ENCODE measurements at places on chromosomes 1 and 21.

GRCh38 chr1:15575549-15576150, 9.2 kb downstream of the AGMAT start:
- no peak for DNase-seq

DNA sequence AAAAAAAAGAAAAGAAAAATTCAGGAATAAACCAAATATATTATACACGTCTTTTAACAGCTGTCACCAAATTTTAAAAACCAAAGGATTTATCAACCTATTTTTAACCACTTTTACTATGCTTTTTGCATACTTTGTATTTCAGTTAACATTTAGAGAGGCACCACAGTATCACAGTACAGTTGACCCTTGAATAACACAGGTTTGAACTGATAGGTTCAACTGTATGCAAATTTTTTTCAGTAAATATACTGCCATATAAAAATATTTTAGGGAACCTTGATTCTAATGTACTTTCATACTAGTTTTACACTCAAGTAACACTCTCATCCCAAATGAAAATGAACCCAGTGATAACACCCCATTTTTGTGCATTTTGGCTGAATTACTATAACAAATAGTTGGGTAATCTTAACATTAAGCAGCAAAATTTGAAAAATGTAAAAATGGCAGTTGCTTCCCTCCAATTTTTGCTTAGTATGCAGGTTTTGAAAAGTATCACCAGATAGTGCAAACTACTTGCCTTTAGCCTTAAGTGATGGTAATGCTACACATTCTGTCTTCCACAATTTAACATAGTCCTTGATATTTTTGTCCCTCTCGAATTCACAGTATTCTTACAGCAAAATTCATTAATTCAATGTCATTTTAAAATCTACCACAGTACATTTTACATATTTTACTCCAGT, 10.8 kb upstream of the ADCY10 start:
- DNase-seq, result no peak

DNA sequence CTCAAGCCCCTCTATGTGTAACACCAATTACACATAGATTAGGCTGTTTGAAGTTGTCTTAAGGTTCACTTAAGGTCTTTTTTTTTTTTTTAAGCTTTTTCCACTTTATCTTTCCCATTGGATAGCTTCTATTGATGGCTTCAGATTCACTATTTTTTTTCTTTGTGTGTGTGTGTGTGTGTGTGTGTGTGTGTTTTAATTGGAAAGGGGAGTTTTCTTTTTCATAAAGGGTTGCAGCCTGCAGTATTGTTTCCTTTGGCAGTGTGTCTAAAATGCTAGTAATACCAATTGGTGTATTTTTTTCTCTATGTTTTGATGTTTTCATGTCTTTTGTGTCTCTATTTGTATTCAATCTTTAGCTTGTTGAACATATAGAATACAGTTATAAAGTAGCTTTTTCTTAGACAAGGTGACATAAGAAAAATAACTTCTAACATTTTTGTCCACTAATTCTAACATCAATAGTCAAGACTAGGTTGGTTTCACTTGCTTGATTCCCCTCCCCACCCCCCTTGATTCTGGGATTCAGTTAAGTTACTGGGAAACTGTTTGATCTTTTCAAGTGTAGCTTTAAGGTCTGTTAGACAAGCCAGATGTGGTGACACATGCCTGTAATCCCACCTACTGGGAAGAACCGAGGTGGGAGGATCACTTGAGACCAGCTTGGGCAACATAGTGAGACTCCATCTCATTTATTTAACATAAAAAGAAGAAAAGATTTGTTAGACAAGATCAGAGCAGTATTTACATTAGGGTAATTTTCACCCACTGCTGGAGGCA, 21.4 kb downstream of the PRRC2C start:
- no peak for DNase-seq

- DNase-seq, result no peak
These were observed 38.5 kb upstream of the ZBTB40 start for GRCh38 chr1:22412932-22413727.

DNA sequence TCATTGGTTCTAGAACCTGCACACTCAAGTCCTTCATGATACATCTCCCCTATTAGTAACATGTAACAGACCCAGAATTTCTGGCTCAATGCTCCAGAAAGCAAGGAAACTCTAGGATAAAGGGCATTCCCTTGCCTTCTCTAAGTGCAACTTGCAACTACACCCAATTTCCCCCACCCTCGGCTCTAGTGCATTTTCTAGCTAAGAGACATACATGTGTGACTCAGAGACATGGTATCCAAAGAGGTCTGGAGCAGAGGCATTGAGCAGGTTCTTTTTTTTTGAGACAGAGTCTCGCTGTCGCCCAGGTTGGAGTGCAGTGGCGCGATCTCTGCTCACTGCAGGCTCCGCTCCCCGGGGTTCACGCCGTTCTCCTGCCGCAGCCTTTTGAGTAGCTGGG, 132.9 kb downstream of the ZC3H11B start:
- DNase-seq, result no peak

DNA sequence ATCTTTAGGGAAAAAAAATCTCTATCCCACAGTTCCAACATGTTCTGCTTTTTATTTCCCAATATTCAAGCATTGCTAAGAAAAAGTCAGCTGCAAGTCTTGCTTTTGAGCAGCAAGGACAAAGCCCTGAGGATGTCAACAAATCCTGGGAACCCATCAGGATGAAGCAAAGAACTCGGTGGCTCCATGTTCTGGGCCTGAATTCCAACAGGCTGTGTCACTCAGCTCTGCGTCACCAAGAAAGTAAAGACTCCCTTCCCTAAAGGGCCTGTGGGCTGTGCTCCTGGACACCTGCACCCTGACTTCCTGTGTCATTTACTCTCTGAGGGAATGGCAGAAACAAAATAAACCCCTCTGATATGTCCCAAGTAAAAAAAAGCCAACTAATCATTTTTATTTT, 95.5 kb downstream of the TIAM1 start:
- DNase-seq, result no peak

- DNase-seq, result no peak
These were observed 8.9 kb upstream of the KCNE1 start for GRCh38 chr21:34520764-34521508.

DNA sequence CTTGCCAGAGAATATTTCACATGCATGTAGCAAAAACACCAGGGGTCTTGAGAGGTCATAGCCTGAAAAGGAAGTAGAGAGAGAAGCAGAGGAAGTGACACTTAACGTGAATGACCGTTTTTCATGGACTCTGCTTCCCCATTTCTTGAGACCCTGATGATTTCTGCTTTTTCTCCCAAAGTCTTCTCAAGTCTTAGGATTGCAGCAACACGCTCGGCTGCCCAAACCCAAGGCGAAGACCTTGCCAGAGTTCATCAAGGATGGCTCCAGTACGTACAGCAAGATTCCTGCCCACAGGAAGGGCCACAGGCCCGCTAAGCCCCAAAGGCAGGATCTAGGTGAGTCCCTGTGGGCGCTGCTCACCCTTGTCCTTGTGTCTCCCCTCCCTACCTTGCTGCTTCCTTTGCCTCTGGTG, 12.8 kb downstream of the THEMIS2 start:
- no peak for DNase-seq

DNA sequence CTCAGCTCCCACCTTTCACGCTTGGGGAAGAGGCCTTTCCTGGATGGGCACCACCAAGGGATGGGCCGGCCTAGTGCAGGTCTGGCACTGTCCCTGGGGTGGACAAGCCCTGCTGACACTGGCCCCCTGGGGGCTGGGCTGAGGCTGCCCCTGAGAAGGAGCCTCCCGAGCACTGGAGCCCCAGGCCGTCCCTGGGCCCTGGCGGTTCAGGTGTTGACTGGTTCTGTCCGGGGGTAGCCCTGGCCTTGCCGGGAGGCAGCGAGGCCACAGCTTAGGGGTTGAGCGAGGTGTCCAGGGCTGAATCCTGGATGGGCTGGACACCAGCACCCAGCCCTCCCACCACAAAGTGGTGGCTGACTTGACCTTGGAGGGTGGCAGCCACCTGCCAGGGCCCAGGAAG, 49.7 kb upstream of the ACTRT2 start:
- no peak for DNase-seq

DNA sequence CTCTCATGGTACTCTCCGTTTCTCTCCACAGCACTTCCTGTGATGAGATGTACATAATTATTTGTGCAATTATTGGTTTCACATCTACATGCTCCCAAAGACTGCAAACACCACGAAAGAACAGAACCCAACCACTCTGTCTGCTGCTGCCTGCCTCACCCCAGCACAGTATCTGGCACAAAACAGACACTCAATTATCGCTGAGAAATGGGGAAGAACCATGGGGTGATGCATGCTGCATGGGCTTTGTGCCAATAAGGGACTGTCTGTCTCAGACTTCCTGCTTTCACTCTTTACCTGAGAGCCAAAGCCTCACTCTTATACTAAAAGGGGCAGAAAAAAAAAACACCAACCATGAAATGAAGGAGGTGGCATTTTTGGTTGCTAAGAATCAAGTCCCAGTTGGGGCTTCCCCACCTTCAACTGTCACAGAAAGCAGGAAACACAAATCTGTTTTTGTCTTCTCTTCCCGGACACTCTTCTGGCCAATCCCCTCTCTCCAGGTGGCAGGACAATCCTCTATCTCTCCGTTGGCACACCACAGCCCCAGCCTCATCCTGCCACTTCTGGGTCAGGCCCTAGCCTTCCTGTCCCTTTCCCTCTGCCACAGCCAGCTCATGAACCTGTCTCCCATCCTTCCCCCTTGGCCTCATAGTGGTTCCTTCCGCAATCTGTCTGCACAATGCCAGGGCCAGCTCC, 82.0 kb downstream of the TGFBR3 start:
- DNase-seq, result peak; percentile 78

GRCh38 chr1:111880881-111881837, 108.3 kb downstream of the KCND3 start:
- no peak for DNase-seq

DNA sequence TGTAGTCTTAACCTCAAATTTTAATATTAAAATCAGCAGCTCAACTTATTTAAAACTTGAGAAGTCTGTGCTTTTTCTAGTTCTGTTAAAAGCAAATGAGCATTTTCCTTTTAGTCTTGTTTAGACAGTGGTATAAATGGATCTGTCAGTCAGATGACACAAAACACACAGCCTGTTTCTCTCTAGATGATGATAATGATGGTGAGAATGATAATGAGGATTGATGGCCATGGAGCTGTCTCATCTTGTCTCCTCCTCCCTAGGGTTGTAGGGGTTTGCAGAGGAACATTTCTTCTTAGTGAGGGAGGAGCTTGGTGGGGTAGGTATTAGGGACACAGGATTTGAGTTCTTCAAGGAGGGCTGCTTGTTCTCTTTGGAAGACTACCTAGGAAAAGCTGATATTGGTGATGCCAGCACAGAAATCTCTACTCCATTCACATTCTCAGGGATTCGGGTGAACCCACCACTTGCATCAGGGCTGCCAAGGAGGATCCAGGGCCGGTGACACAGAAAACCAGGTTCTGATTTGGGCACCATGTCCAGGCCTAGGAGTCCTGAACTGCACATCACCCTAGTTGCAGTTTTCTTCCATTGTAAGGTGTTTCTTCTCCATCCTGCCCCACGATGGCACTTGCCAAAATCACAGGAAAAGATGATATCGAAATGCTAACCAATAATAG, 147.6 kb downstream of the RHOU start:
- DNase-seq, result no peak

DNA sequence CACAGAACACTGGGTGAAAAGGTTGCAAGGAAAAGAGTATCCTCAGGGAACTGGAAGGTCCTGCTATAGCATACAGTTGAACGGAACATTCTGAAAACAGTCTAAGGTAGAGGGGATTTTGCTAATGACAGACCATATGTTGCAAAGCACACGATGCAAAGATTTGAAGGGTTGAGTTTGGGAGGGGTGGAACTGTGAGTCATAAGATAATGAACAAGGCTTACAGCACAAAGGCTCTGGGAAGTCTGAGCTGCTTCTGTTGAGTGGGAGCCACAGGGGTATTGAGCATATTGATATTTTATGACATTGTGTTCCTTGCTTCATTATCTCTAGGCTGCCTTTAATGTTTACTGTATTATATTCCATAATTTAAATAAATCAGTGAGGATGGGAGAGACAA, 104.9 kb downstream of the PLPPR4 start:
- DNase-seq, result no peak

GRCh38 chr1:37672136-37672870, 20.0 kb upstream of the CDCA8 start:
- DNase-seq, result no peak

DNA sequence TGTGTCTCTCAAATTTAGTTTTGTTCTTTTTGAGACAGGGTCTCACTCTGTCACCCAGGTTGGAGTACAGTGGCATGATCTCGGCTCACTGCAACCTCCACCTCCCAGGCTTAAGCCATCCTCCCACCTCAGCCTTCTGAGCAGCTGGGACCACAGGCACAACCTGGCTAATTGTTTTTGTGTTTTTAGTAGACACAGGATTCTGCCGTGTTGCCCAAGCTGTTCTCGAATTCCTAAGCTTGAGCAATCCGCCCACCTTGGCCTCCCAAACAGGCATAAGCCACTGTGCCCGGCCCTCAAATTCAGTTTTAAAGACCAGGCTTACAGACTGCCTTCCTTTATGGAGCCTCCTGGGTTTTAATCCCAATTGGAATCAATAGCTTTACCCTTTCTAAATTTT, 83.7 kb upstream of the SELENON start:
- DNase-seq, result no peak

DNA sequence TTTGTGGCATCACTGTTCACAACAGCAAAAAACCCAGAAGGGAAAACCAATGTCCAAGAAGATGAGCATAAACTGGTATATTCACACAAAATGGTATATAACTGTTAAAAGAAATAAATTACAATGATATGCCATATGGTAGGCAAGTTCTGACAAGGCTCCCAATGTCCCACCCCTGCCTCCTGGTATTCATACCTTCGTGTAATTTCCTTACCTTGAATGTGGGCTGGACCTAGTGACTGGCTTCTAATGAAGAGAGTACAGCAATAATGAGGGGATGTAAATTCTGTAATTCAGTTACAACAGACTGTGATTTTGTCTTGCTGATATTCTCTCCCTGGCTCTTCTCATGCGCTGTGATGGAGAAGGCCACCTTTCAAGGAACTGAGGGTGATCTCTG, 9.3 kb downstream of the ANKRD45 start:
- no peak for DNase-seq

DNA sequence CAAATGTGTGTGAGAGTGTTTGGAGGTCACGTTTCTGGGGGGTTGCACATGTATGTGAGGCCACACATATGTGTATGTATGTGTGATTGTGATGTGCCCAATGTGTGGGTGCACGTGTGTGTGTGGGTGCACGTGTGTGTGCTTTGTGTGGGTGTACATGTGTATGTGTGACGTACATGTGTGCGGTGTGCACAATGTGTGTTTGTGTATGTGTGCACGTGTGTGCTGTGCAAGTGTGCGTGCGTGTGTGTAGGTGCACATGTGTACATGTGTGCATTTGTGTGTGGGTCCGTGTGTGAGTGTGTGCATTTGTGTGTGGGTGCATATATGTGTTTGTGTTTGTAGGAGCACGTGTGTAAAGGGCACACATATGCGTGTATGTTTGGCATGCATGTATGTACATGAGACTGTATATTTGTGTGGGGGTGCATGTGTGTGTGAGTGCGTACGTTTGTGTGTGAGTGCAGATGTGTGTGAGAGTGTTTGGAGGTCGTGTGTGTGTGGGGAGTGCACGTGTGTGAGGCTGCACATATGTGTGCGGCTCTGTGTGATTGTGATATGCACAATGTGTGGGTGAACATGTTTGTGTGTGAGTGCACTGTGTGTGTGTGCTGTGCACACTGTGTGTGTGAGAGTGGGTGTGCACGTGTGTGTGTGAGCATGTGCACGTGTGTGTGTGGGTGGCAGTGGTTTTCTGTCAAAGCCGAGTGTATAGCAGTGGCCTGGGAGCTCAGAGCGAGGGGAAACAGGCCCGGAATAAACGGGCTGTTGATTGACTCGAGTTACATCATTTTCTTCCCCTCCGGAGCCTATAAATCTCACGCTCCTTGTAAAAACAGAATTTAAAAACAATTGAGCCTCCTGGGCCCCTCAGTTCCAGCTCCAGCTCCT, 132.7 kb upstream of the ARHGEF16 start:
- DNase-seq, result no peak

GRCh38 chr1:187275346-187275745, 446.6 kb downstream of the PLA2G4A start:
- no peak for DNase-seq
